Activated T-helper 9 cell treated with anti-CD3 and anti-CD28 coated beads, Interleukin-2, amount 50 U/mL, for 16 hours (primary cell): ENCODE measurements at places on chromosomes 5 and 9.

DNA sequence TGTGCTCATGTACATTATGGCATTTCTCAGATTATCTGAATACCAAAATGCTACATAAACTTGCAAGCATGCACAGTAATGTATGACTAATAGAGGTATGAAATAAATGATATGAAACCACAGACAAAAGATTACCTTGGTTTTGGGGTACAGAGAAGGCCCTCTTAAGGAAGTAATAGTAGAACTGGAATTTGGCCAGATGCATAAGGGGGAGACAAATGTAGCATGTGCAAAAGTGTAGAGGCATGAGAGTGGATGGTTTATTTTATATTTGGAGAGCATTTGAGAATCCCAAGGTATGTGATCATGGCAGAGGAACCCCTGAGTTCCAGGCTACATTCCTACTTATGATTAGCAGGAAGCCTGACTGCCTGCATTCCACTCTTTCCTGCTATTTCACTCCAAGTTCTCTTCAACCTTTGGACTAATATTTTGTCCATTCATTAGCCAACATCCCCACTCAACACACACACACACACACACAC lies 74.2 kb downstream of the MAMDC2 start:
- no peak for DNase-seq

DNA sequence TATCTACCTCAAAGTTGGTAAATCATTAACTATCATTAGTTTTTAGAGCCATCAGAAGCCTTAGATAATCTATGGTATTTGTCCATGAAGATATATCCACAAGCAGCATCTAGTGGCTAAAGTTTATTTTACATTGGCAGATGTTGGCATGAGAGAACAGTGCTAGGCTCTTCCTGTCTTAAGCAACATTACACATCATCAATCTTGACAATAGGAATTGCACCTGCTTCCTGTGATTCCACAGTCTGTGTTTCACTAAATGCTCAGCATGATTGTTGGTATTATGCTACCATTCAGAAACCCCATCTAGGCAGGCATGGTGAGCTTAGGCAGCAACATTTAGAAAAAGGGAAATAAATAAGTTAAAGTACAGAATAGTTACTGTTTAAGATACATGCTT lies 246.6 kb downstream of the SLCO4C1 start:
- no peak for DNase-seq

GRCh38 chr5:133828722-133829121 lies 139.7 kb downstream of the C5orf15 start:
- DNase-seq: no peak

DNA sequence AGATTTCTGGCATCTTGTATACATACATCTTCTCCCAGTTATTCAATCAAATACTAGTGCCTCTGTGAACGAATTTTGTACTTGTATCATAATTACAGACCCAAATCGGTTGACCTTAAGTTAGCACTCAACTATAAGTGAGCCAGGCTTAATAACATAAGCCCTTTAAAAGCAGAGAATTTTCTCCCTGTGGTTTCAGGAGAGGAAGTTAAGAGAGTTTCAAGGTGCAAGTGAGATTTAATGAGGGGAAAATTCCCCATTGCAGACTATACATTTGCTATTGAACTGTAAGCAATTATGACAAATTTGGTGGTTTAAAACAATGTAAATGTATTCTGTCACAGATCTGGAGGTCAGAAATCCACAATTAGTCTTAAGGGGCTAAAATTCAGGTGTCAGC lies 261.9 kb upstream of the NREP start:
- no peak for DNase-seq

GRCh38 chr9:107036367-107036766 lies 173.4 kb downstream of the ZNF462 start:
- DNase-seq: no peak

DNA sequence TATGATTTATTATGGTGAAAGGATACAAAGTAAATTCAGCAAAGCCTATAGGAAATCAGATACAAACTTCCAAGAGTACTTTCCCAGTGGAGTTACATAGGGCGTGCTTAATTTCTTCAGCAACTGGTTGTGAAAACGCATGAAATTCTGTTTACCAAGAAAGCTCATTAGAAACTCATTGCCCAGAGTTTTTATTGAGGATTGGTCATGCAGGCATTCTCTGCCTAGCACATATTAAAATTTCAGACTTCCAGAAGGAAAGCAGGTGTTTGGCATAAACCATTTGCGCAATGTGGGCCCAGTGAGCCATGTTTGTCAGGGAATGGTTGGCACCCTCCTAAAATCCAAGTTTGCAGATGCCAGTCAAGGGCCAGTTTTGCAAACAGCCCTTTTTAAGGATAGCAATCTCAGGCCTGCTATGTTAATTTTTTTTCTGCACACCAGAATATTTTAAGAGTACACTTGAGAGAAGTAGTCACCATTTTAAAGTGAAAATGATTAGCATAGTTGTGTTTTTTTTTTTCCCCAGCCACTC lies 311.1 kb upstream of the CHD1 start:
- DNase-seq: no peak

DNA sequence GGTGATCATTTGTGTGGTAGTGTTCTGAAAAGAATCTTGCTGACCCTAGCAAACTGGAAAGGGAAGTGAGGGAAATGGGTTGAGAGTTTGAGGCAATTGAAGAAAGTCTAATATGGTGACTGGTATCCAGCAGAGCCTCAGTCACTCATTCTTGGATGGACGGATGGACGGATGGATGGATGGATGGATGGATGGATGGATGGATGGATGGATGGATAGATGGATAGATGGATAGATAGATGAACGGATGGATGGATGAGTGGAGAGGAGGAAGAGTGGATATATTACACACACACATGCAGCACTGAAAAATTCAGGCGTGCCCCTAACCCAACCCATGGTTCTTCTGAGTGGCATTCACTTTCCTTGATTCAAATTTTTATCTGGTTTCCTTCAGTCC lies 277.6 kb downstream of the EBF1 start:
- no peak for DNase-seq

GRCh38 chr9:119224431-119224830 lies 144.8 kb downstream of the BRINP1 start:
- DNase-seq: no peak

DNA sequence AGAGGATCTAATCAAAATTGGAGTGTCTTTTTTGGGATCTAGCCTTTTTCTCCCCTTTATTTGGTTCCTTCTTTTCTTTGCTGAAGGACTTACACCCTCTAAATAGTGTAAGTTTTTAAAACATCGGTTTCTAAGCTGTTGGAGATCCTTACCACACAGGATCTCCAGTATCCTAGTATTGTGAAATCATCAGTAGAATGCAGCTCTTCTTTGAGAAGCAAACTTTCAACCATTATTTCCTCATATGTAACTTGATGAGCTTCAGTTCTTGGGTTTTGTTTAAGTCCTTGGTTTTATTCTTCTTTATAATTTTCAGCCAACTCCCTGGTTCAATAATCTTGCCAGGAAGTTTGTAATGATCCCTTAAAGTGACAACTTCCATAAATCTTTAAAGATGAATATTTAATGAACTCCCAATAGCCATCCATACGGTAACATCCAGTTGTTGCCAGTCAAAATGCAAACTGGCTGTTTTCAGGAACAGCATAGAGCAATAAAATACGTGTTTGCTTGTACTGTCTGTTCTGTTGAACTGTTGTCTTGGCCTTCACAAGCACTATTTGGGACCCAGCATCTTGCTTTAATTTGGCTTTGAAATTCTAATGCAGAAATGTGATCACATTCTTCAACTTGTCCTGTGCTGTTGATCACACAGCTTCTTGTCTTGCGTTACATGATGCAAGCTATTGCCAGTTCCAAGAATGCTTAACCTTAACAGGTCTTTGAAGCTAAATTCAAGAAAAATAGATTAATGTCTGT lies 34.8 kb upstream of the TTC23L start:
- no peak for DNase-seq

GRCh38 chr5:180179442-180180420 lies 29.3 kb downstream of the RASGEF1C start:
- no peak for DNase-seq

DNA sequence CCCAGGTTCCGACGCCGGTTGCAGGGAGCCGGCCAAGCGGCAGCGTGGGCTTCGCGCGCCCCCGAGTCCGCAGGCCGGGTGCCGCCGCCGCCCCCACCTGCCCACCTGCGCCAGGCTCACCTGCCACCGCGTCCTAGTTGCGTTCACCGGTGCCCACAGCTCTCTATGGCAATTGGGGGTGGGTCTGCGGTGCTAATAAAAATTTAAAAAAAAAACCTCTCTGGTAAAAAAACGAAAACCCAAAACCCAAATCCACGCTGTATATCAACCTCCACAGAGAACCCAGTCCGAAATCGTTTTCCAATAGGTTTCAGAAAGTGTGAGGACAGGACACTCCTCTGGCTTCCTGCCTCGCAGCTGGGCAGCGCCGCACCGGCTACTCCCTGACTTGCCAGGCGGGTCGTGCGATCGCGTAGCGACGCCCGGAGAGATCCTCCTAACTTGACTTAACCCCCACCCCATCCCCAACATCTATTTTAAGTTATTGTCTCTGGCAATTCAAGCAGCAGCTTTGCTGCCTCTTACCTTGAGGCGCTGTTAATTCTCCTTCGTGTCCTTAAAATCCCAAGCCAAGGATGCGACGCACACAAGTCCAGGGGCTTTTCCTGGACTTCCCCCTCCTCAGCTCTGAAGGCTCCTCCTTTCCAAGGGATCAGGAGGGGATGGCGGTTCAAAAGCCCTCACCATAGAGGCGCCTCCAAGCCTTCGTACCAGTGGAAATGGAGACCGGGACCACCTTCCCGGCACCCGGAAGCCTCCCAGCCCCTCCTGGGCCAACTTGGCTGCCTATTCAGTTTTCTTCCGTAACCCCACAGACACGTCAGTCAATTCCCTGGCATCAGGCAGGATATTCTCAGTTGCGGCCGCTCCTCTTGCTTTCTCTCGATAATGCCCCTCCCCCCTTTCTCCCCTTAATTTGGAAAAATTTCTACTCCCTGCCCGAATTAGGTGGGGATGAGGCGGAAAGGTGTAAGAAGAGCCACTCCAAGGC lies 1639.4 kb upstream of the C9orf72 start:
- DNase-seq: no peak

- no peak for DNase-seq
Measured at GRCh38 chr5:147072622-147073021, 162.2 kb upstream of the STK32A start.

DNA sequence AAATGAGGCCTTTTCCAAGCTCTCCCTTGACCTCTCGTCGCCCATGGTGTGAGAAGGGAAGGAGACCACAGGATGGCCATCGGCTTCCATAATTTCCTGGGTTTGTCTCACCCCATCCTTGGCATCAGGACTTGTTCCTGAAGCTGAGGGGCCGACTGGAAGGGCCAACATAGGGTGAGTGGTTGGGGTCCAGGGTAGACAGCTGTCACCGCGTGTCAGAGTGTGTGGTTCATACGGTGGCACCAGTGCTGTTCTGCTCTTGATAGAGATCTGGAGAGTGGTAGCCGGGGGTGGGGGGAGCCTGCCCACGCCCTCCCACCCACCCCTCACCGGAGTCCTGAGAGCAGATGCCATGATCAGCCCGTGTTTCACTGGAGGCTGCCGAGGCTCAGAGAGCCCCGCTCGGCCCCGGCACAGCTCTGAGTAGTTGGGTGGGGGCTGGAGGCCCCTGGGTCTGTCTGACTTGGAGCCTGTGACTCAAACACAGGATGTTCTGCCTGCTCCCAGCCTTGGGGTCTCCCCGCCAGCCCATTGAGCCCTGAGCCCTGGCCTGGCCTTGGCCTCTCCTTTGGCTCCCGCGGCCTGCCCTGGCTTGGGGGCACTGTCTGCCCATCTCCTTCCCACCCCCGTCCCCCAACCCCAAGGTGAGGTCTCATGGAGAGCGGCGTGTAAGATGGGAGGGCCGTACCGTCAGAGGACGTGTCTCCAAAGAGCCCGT lies 53.1 kb upstream of the IER5L start:
- no peak for DNase-seq

GRCh38 chr9:91177081-91177480 lies 184.6 kb downstream of the AUH start:
- DNase-seq: no peak

DNA sequence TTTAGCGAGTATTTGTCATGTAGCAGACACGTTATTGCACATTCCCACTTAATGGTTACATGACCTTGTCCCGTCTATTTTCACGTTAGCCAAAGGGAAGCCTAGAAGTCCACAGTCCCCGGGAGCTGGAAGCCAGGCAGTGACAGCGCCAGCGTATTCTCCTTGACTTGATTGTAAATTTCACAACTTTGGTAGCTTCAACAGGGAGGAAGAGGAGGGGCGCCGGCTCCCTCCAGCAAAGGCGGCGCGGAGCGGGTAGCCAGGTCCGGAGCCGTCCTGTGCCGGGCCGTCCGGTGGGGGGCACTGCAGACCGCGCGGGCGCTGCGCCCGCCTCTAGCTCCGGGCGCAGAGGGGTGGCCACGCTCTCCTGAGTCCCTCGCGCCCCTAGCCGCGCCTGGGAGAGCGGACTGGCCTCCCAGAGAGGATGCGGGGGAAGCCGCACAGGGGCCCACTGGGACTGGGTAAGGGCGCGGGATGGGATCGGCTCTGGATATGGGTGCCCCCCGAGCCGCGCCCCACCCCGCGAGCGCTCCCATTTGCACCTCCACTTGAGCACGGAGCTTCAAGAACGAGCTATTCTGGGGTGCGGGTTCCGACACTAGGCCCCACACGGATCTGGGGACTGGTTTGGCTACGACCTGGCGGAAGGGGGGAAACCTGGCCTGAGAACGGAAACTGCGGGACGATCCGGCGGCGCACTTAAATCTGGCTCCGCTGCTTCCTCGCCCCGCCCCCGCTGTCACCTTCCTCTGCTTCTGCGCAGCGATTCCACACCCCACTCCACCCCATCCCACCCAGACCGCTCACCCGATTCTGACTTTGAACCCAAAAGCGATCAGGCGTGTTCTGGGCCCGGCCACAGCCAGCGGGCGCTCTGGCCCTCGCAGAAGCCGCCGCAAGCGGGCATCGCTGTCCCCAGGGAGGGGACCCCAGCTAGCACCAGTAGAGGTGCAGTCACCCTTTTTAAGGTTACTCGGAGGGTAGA lies 23.8 kb downstream of the KLF4 start:
- no peak for DNase-seq

DNA sequence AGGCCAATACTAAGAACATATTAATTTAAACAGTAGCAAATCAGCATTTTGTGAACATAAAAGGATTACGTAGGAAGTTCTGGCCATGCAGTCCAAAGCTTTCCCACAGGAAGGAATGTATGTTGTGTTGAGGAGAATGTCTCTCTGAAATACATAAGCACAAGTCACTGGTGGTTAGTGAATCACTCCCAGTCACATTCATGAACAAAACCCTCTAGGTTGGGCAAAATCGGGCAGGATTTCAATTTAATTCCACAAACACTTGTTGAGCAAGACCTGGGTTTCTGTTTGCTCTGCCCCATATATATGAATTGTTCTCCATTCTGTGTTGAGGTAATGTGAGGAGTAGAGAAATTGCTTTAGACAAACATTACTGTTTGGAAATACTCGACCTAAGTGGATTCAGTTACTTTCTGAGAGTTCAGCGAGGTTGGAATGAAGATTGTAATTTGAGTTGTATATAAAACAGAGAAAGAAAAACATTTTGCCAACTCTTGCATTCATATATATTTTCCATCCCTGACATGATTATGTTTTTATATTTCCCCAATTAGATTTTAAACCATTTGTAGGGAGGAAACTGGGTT lies 127.6 kb upstream of the RPS23 start:
- no peak for DNase-seq

GRCh38 chr5:6545770-6546690 lies 86.8 kb downstream of the NSUN2 start:
- no peak for DNase-seq

- no peak for DNase-seq
Measured at GRCh38 chr9:98573749-98574278, 134.9 kb downstream of the GABBR2 start.

GRCh38 chr9:82558855-82559630 lies 503.9 kb downstream of the RASEF start:
- DNase-seq: no peak

GRCh38 chr9:94101162-94101853 lies 17.0 kb downstream of the PTPDC1 start:
- no peak for DNase-seq

GRCh38 chr5:72525816-72526215 lies 18.6 kb upstream of the ZNF366 start:
- DNase-seq: no peak
